Karpas-422 (cell line): ENCODE measurements at places on chromosomes 4 and X. TPM values are rescaled to one million over a fixed set of nuclear protein-coding genes. Genes with fewer than 3 reads are reported as not detected.

DNA sequence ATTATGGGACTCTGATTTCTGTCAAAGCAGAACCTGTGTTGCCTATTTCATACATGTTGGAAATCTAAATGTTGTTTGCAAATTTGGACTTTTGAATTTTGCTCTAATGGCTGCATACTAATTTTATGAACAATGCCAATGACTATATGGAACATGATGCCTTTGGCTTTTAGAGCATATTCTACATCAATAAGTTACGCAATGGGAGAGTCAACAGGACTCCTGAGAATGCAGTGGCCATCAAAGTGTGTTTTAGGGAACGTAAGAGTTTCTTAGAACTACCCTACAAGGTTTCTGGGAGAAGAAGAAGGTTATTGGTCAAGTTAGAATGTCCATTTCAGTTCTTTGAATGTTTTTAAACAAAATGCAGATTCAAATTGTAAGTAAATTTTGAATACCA lies 76.1 kb downstream of the SLIT2 start:
- DNase-seq: no peak

DNA sequence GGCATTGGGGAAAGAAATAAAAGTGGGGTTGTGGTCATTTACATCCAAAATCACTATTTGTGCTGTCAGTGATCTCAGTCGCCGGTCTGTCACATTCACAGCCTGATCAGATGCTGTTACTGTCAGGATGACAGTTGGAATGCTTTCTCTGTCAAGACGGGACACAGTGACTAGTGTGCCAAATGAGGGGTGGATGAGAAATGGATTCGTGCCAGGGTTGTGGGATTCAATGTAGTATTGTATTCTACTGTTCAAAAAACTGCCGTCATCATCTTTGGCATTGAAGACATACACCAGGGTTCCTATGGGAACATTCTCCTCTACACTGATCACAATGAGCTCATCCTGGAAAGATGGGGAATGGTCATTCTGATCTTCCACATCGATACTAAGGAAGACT lies 171.1 kb downstream of the DCHS2 start:
- no peak for DNase-seq

Gene ASB12
- total RNA-seq: 0.41 and 0.51 TPM in 2 replicates

Gene SRPK3
- total RNA-seq: not detected in 2 replicates

Gene TGIF2LX
- total RNA-seq: not detected in 2 replicates
